ENCODE measurements at places on chromosomes 3 and 15. TPM values are rescaled to one million over a fixed set of nuclear protein-coding genes. Genes with fewer than 3 reads are reported as not detected.

GUCA1C gene
- not detected for total RNA-seq

ARMC8 gene
- 40.6 TPM for total RNA-seq

RTF1 gene
- 17.1 TPM for total RNA-seq

ZPLD1 gene
- total RNA-seq: not detected

IGSF10 gene
- total RNA-seq: 0.32 TPM

DUOX1 gene
- total RNA-seq: not detected

LTF gene
- not detected for total RNA-seq

CCR9 gene
- not detected for total RNA-seq

MYD88 gene
- total RNA-seq: 22.1 TPM

TLR9 gene
- total RNA-seq: not detected

GALNT15 gene
- total RNA-seq: 0.06 TPM

SAMMSON gene
- not detected for total RNA-seq

CCR3 gene
- total RNA-seq: not detected

LIPC gene
- total RNA-seq: 0.14 TPM

IL17RE gene
- total RNA-seq: 1.7 TPM

ARRDC4 gene
- total RNA-seq: 0.28 TPM

IRAK2 gene
- 12.8 TPM for total RNA-seq

Measured in A549 treated with AZD2906 at 1 μM for 4 hours (cell line).